ENCODE measurements at places on chromosomes 4 and X.
A peak's percentile ranks its signal among the peaks of the same experiment; 100 is the strongest.

DNA sequence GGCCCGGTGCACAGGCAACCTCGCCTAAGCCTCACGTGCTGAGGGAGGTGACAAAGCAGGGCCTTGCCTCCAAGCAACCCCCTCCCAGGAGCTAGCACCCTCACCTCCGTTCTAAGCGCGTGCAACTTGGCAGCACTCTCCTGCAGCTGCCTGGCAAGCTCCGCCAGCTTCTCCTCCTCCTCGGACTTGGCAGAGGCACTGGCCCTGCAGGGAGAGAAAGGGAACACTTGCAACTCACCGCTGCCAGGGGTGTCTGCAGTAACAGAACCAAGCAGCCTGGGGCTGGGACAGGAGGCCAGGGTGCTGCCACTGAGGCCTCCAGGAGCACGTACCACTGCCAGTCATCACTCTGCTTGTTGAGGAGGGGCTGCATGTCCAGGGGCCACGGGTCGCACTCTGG, 10.3 kb upstream of the TREX2 start:
- no peak for DNase-seq

GRCh38 chr4:175691791-175692190, 120.3 kb downstream of the GPM6A start:
- no peak for DNase-seq

GRCh38 chr4:16952462-16952871, 54.0 kb upstream of the LDB2 start:
- DNase-seq, result no peak

DNA sequence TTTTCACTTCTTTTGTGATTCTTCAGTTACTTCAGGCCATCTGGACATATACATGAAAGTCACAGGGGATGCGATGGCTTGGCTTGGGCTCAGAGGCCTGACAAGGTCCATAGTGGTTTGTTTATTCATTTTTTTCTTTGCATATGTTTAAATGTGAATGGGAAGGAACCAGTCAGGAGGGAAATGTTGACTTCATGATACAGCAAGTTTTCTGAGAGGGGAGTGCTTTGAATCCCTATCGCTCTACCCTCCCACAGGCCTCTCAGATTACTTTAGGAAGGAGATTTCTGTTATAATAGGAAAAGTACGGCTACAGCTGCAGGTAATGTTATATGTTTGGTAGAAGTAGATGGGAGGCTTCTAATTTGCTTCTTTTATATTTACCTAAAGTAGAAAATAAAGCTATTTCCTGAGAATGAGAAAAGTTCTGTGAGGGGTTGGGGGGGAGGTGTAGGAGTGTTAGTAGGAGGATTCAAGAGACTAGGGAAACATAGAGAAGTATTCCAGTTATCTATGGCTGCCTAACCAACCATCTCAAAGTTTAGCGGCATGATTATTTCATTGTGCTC, 322.9 kb downstream of the RAPGEF2 start:
- no peak for DNase-seq

DNA sequence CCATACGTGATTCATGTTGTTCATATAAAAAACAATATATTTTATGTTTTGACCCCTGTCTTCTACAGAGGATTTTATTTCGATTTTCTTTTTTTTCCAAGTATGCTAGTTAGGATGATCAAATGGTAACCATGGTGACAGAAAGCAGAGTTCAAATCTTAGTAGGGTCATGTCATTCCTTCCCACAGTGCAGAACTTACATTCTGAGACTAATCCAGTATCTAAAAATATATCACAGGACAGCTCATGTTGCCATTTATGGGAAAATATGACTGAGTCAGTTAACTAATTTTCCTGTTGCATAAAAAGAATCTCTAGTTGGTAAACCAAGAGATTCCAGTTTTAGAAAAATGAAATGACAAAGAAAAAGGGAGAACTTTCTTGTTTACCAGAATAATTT, 209.5 kb downstream of the PARM1 start:
- DNase-seq, result no peak

GRCh38 chr4:2867758-2868491, 24.3 kb downstream of the ADD1 start:
- no peak for DNase-seq

- no peak for DNase-seq
Measured at GRCh38 chr4:85967872-85968271, 392.0 kb downstream of the MAPK10 start.

GRCh38 chr4:41792166-41792565, 43.6 kb upstream of the PHOX2B start:
- DNase-seq, result no peak

GRCh38 chr4:14193601-14194000, 566.1 kb upstream of the BOD1L1 start:
- DNase-seq, result no peak

- no peak for DNase-seq
Measured at GRCh38 chr4:168604496-168605373, 107.9 kb downstream of the PALLD start.

GRCh38 chrX:100687546-100687945, 43.5 kb downstream of the SRPX2 start:
- peak; percentile 7 for DNase-seq

DNA sequence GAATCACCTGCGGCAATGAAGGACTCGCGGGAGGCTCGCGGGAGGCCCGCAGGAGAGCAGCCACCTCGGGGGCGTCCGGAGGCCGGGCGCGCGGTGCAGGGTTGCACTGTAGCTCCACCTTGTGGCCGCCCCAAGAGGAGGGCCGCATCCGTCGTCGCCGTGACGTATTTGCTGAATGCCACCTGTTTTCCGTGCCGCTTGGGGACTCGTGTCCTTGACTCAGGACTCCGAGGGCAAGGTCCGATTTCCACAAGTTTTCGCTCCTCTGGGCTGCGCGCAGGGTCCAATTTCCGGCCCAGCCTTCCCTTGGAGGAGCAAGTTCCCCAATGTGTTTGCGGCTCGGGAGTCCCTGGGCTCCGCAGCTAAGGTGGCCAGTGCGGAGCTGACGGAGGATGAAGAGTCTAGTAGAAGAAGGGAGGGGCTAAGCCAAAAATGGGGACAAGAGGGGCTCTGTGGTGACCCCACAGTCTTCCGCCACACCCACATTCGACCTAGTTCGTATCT, 10.7 kb upstream of the DLG3 start:
- peak; percentile 79 for DNase-seq

- no peak for DNase-seq
Measured at GRCh38 chrX:54447461-54447860, 7.3 kb downstream of the TSR2 start.

DNA sequence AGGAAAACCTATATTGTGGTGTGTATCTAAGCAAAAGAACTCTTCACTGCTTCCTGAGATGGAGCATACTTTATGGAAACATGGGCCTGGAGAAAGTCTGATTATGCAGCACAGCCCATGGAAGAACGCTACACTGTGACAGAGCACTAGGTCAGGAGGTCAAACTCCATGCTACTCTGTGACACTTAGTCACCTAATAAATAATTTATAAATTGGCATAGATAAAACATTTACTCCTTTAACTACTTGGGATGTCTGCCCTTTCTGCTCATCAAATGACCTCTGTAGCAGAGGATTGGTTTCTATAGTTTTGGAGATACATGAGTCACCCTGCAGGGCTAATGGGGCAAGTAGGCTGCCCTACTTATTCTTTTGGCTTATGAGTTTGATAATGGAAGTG, 134.7 kb upstream of the BANK1 start:
- no peak for DNase-seq

DNA sequence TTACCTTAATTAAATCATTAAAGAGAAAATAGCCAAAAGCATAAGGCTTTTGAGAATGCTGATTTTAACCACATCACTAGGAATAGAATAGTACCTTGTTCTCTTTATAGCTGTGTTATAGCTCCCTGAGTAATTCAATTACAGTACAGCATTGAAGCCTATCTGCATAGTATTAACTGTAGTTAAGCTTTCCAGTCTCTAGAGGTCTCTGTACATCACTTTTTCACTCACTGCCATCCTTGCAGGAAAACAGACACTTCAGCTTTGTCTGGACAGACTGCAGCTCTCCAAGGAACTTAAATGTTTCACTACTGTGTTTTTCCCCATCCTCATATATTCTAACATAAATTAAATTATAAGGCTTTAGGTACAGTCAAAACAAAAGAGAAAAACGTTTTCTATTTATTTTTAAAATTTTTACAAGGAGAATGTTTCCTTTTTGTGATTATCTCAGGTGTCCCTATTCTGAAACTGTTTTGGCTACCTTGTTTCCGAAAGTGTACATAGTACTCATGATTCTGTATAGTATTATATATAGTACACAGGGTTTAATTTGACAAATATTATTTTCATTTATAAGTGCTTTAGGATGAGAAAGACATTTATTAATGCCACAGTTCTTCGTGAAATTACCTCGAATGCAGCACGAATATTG, 407.9 kb downstream of the PCDH18 start:
- DNase-seq, result no peak

DNA sequence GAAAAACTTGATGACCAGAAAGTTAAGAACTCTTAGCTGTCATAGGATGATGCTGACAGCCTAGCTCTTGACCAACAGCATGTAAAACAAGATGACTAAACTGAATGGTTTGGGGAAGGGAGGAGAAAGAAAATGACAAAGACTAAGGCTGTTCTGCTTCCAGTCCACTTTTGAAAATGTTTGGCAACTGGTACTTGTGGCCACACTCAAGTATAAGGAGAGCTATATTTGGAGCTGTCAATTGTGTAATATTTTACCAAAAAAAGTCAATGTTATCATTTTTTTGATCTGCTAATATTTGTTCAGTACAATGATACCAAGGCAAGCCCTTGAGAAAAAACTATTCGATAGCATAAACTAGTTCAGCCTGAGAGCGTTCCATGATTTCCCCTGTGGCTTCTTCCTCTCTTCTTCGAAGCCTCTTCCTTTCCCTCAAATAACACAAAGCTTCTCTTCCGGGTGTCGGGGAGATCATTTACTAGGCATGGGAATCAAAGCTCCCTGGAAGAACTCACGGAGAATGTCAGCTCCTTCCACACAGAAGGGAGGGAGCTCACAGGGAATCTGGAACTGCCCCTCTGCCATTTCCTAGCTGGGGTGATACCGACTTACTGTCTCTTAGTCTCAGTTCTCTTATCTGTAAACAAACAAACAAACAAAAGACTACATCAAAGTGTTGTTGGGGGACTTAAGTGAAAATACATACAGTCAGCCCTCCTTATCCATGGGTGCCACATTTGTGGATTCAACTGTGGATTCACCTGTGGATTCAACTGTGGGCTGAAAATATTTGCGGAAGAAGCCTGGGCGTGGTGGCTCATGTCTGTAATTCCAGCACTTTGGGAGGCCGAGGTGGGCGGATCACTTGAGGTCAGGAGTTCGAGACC, 82.6 kb downstream of the SCD5 start:
- DNase-seq, result no peak

- peak; percentile 32 for DNase-seq
Measured at GRCh38 chr4:74320559-74321118, 12.4 kb downstream of the EPGN start.

DNA sequence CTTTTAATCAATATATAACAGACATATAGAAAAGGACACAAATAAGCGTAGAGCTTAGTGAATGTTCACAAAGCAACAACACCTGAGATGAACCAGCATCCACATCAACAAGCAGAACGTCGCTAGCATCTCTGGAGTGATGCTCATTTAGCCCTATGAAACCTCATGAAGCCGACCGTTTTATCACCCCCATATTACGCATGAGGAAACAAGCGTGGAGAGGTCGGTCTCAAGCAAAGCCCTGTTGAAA, 524 bp upstream of the RPS3A start:
- no peak for DNase-seq

GRCh38 chr4:63607169-63607872, 801.9 kb downstream of the TECRL start:
- no peak for DNase-seq

DNA sequence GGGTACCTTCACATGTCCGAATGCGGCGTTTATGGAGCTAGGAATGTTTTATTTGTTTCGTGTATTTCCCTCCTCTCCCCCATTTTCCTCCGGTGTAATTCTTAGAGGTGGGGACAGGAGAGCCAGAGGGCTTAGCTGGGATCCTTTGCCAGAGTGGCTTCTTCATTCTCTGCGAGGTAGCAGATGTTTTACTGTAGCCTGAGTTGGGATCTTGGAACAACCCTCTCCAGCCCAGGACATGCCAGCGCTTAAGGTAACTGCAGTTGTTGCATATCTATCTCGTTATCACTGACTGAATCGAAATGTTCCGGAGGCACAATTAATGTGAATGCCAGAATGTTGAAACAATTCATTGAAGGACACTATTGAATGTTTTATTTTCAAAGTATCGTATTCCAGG, 59.0 kb upstream of the DYNLT3 start:
- DNase-seq, result no peak

DNA sequence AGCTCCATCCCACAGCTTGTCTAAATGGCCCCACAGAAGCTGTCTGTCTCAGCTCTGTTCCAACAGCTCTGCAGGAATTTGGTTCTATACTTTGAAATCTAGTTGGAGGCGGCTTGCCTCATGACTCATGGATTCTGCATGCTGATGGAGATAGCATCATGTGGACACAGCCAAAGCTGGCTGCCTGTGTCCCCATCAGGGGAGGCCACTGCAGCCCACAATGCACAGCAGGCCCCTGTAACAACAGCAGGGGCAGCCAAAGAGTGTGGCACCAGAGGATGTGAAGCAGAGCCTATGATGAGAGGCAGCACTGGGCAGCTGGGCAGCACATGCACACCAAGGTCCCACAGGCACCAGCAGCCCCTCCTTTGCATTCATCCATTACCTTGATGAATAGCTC, 67.2 kb downstream of the DCAF12L1 start:
- no peak for DNase-seq

DNA sequence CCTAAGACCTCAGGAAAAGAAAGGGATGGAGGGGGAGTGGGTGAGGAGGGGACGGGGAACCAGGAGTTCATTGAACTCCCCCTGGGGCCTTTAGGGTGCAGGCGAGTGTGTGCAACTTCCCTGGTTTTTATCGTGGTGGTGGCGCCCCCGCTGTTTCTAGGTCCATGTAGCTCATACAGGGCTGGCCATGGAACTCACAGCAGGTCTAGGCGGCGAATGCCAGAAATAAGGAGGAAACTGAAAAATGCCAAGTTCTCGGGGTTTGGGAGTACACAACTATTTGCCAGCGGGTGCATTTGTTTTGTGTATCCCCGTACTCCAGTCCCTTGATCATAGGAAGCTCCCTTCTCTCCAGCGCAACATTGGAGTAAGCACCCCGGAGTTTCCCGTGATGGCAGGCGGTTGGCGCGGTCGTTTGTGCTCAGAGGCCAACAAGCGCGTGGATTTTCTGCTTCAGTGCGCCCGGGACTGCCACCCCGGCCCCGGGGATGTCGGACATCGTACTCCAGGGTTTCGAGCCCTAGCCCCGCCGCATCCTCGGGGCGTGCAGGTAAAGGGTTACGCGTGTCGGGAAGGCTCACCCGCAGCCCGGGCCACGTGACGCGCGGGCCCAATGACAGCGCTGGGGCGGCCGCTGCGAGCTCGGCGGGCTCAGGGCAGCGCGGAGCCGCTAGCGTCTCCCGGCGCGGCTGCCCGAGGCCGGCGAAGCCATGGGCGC, 208.9 kb downstream of the NWD2 start:
- DNase-seq, result peak; percentile 69

DNA sequence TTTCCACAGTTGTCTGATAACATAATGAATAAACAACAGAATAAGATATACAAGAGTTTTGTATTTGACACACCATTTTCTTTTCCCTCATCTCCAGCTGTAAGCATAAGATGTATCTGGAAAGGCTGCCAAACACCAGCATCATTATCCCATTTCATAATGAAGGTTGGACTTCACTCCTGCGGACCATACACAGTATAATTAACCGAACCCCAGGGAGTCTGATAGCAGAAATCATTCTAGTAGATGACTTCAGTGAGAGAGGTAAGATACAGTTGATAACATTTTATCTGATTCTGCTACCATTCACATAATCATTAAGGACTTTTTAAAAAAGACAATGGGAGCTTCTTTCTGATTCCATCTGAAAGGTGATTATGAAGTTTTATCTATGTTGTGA, 535.2 kb downstream of the GALNTL6 start:
- no peak for DNase-seq

GRCh38 chrX:153411255-153411987, at the start of gene ZFP92:
Gene ZFP92 (plus strand): TSS chrX:153411472. CDS start chrX:153418323, 6,851 bp downstream.
- peak; percentile 39 for DNase-seq
